ENCODE measurements at places on chromosomes 12 and 14.

DNA sequence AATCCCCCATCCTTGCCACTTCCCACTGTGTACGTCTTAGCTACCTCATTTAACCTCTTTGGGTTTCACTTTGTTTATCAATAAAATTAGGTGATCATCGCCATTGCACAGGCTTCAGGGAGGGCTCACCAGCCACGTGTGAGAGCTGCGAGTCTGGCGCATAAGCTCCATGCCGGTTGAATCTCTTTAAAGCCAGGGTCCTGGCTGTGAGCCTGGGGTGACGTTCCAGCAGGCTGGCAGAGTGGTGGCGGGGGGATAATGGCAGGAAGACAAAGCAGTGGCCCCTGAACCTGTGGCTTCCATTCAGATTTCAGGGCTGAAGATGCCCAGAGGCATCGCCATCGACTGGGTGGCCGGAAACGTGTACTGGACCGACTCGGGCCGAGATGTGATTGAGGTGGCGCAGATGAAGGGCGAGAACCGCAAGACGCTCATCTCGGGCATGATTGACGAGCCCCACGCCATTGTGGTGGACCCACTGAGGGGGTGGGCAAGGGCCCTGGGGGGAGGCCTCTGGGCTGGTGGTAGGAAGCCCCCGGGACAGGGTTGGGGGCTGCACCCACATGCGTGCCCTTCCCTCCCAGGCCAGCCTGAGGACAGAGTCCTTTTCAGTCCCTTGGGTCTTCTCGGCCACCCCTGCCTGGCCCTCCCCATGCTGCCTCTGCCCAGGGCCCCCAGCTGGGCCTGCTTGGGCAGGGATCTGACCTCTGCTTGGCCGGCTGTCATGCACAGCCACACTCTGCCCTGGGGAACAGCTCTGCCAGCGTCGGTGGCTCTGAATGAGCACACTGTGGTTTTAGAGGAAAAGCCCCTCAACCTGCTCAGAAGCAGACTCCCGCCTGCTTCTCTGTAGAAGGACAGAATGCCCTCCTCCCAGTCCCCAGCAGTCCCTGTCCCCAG, 8.6 kb upstream of the NXPH4 start:
- no peak for DNase-seq

DNA sequence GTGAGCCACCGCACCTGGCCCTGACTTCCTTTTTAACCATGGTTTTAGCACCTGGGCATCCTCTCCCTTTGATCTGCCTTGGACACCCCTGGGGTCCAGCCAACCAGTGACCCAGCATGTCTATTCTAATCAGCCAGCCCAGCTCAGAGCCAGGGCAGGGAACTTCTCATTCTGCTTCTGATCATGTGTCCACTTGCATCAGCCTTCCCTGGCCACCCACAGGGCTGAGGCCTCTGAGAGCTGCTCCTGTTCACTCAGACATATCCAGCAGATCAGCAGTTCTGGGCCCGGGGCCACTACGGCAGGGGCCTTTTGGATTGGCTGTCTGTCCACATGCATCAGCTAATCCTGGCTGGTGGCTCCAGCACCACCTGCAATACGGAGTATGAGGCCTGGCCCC, 117.9 kb upstream of the MAP1LC3B2 start:
- no peak for DNase-seq

GRCh38 chr12:132803888-132804287, 24.8 kb downstream of the GOLGA3 start:
- no peak for DNase-seq

DNA sequence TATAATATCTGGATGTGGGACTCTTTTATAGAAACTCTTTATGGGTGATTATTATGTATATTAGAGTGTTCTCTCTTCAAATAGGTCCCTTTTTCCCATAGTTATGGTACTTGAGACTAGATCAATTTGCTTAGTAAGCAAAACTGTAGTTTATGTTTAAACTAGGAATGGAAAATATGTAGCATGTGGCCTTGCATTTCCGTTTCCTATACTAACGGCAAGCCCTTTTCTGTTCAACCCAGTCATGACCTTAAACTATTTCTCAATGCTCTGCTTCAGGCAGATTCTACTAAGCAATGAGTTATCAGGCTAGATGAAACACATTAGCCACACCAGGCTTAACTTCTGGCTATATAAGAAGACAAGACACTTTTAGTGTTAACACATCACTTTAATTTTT, 84.6 kb downstream of the OTOGL start:
- DNase-seq: no peak

DNA sequence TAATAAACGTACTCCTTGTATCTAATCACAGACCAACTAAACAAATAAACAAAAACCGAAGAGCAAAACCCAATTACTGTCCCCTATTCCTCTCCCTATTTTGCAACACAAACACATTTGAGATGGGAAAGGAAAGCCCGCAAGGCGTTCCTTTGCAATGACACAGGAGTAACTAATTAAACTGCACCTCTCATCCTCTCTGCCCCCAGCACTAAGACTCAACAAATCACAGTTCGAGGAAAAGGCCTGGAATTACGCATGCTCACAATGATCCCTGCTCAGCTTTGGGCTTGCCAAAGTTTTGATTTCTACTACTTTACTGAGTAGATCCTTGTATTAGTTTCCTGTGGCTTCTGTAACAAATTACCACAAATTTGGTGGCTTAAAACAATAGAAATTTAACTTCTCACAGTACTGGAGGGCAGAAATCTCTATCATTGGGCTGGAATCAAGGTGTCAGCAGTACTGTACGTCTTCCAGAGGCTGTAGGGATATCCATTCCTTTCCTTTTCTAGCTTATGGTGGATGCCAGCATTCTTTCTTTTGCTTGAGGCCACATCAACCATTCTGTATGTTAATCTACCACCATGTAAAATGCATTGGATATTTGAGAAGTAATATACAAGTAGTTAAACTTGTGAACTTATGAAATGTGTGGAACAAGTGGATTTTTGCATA, 123.0 kb downstream of the NAV3 start:
- no peak for DNase-seq

GRCh38 chr12:774051-774614, 21.8 kb downstream of the WNK1 start:
- DNase-seq: no peak

DNA sequence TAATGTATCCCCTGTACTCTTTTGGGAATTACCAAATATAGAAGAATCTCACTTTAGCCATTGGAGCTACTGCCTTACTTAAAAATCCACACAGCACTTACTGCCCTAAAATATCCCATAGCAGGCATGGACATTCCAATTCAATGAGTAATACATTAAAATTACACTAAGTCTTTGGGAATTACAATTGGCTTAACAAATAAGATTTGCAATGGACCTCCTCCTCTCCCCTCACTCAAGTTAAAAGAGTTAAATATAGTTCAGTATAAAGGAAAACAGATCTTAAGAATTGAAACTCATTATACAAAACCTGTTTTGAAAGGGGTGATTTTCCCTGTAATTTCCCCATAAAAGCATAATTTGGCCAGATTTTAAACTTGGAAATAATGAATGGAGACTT, 477.1 kb downstream of the SLC16A7 start:
- no peak for DNase-seq

DNA sequence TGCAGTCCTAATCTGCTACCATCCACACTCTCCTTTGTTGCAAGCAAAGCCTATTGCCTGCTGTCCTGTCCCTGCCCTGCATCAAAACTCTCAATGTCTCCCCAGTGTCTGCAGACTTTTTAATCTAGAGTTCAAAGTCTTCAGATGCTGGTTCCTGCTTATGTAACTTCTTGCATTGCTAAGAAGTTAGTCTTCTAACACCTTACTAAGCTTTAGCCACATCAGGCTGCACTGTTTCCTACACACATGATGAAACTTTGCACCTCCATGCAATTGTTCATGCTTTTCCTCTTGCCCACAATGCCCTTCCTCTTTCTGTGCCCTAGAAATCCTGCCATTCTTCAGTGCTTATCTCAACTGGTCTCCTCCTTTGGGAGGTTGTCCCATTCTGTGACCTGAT, 16.2 kb upstream of the DICER1 start:
- DNase-seq: no peak

DNA sequence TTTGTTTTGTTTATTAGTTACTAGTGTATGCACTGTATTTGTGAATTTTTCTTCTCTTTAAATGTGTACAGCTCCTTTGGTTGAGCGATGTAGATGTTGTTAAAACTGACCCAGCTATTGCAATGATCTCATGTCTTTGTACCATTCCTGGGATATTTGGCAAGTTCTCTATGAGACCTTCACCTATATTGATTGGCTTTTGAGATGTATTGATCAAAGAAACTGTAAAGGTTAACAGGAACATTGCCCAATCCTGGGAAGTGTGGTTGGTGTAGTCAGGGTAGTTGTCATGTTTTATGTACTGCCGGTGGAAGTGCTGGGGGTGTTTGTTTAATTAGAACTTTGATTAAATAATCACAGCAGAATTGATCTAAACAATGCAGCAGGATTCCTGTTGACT, 43.1 kb downstream of the ACSS3 start:
- no peak for DNase-seq

- peak; percentile 88 for DNase-seq
Measured at GRCh38 chr14:99604278-99604765, 315 bp upstream of the CCDC85C start.

DNA sequence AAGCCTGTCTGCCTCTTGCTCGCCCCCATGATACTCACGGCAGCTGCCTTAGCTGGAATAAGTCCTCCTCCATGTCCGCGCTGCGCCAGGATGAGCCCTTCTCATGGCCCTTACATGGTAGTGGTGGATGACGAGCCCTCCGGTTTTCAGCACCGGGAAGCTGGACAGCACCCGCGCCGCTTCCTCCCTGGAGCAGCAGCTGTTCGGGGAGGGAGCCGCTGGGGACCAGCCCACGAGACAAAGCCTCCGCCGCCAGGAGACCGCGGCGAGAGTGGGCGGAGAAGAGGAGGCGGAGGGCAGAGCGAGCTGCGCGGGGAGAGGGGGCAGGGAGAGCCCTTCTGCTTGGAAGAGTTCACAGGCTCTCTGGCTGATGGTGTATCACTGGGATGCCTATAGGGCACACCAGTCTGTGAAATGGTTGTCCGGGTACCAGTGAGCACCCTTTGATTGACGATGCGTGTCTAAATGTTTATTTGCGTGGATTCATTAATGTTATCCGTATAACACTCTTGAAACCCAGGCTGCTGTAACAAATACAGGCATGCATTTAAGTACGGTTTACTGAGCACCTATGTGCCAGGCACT, at the start of gene SVOP:
TSS of gene SVOP (minus strand) at position 273 of the 585 bp plus-strand sequence. CDS start at position 73, 200 bp downstream.
- DNase-seq: peak; percentile 23

DNA sequence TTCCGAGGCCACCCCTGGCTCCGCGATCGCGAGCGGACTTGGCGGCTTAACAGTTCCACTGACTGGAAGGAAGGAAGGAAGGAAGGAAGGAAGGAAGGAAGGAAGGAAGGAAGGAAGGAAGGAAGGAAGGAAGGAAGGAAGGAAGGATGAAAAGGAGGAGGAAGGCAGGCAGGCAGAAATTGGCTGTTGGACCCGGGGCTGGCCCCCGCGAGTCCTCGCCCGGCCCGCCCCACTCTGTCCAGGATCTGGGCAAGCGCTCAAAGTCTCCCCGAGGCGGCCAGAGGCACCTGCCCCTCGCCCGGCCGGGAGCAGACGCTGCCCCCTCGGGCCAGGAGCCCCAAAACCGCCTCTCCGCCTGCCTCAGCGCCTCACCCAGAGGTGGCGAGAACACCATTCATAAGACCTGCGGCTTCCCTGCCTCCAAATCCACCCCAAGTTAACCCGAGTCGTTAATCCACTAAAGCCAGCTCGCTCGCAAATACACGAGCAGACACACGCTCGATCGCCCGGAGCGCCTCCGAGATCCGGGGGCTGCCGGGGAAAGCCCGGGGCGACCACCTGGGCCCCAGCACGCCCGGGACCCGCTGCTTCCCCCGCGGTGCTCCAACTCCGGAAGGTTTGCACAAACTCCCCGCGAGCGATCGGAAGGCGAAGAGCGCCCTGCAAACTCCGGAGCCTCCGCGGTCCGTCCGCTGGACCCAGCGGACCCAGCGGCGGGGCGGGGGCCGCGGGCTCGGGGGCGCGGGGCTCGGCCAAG, 844 bp downstream of the DPF3 start:
- peak; percentile 64 for DNase-seq

DNA sequence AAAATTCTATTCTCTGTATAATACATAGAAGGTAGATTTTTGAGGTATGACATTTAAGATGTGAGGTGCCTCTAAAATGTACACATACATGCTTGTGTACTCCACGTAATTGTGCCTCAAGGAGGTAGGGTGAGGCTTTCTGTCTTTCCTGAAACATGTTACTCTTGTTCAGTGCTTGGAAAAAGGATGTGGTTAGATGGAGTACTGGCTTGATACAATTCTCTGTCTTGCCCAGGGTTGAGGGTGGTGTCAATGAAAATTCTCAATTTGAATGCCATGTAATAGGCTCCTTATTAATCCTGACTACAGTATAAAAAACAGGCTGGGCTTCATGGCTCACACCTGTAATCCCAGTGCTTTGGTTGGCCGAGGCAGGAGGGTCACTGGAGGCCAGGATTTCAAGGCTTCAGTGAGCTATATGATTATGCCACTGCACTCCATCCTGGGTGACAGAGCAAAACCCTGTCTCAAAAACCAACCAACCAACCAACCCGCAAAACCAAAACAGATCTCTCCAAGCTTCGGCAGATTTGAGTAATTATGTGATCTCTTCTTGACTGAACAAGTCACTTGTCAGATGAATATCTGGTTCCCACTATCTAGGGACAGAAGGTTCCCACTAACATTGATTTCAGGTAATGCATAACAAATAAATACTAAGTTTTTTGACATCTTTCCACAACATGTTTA, 41.6 kb downstream of the RCOR1 start:
- DNase-seq: peak; percentile 22

GRCh38 chr12:94405413-94406116, 54.1 kb downstream of the CEP83 start:
- DNase-seq: peak; percentile 40

GRCh38 chr14:65012353-65012752, 25.7 kb downstream of the FNTB start:
- DNase-seq: no peak

DNA sequence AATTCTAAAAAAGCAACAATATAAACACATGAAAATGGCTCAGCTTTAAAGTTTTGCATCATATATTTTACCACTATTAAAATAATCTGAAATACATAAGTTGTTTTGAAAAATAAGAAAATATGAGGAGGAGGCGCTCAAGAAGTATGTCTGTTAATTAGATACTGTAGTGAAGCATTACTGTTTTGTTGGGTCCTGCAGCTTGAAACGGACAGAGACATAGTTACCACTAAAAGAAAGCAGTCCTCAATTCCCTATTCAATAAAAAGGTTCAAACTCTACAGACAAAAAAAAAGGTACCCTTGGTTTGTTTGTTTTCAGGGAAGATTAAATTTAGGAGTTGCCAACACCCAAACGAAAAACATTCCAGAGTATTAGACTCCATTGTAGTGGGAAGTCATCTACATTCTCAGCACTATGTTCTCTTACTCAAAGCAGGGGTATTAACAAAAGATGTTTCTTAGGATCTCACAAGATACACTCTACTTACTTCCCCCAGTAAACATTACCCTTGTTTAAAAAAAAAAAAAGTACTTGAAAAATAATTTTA, 3.0 kb downstream of the PAWR start:
- no peak for DNase-seq

DNA sequence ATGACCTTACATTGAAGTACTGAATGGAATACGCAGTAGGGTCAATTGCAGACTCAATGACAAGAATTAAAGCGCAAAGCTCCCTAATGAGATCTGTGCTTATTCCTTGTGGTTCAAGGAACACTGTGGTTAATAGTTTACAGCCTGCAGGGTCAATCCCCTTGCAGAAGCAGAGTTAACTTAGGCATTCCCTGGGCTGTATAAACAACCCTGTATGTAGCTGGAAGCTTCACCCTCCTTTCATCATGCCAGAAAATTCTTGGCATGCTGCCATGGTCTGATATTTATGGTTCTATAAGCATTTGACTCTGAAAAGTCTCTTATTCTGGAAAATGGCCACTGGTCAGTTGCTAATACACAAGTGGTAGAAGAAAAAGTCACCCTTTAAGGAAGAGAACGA, 227.7 kb downstream of the NOVA1 start:
- DNase-seq: no peak

- DNase-seq: peak; percentile 39
Measured at GRCh38 chr12:46174919-46175318, 93.9 kb downstream of the SLC38A1 start.
